CD4-positive, alpha-beta T cell treated with Interleukin-1 beta for 1 hour (primary cell): ENCODE measurements at places on chromosomes 16 and 17.

DNA sequence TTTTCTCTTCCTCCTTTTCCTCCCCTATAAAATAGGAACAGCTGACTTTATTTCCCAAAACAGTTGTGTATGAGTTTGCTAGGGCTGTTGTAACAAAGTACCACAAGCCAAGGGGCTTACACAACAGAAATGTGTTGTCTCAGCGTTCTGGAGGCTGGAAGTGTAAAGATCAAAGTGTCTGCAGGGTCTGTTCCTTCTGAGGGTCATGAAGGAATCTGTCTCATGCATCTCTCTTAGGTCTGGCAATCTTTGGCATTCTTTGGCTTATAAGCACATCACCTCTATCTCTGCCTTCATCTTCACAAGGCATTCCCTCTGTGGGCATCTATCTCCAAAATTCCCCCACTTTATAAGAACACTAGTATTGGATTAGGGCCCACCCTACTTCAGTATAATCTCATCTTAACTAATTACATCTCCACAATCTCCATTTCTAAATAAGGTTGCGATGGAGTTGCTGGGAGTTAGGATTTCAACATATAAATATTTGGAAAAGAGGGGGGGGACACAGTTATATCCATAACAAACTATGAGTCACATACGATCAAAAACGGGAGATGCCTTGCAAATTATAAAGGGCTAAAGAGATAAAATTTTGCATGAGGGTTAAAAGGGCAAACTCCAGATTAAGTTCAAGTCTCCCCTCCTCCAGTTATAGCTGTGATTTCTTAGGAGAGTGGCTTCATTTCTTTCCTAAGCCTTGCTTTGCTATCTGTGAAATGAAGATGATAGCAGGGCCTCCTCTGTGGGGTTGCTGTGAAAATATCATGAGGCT, 109.7 kb downstream of the VAT1L start:
- no peak for DNase-seq

GRCh38 chr16:88976366-88977017, 515 bp downstream of the CBFA2T3 start:
- no peak for DNase-seq

DNA sequence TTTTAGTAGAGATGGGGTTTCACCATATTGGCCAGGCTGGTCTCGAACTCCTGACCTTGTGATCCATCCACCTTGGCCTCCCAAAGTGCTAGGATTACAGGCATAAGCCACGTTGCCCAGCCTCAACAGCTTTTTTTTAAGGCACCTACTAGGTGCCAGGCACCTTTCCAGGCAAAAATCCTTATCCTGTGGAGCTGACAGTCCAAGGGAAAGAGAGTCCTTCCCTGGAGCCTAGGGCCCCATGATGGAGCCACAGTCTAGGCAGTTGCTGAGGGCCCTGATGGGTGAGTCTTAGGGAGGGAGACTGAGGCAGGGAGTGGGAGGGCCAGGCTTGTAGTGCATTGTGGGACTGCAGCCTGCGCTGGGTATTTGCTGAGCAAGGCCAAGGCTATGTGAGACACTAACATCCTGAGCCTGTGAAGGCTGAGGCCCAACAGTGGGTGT, 79.6 kb upstream of the TOB1 start:
- DNase-seq: no peak

GRCh38 chr17:29216856-29217255, 29.8 kb upstream of the CRYBA1 start:
- DNase-seq: no peak

DNA sequence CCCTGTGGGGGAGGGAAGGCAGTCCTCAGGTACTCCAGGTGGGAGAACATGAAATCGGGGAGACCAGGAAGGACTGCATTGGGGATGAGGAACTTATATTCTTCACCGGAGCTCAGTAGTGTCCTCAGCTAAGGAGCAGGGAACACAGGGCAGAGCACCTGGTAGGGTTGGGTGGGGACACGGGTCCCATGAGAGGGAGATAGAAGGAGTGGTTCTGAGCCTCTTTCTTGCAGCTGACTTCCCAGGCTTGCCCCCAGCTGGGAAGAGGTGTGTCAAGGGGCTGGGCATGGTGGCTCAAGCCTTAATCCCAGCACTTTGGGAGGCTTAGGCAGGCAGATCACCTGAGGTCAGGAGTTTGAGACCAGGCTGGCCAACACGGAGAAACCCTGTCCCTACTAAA, 2.1 kb downstream of the FHOD1 start:
- DNase-seq: no peak

GRCh38 chr17:17719966-17720543, 38.8 kb downstream of the RAI1 start:
- DNase-seq: no peak

DNA sequence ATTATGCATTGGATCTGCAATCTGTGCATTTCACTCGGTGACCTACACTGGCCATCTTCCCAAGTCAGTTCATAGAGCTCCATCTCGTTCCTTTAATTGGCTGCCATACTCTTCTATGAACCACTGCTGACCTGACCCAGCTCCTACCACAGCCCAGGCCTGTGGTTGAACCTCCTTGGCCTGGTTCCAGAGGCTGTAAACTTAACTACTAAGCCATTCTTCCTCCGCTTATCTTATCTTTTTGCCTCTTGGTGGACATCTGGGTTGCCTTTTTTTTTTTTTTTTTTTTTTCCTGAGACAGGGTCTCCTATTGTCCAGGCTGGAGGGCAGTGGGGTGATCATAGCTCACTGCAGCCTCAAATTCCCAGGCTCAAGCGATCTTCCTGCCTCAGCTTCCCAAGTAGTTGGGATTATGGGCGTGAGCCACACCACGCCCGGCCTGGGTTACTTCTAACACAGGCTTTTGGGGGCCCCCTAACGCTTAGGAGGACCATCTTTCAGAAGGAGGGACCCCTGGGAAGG, 18.3 kb downstream of the COQ7 start:
- no peak for DNase-seq

- DNase-seq: no peak
These were observed 10.0 kb downstream of the POLDIP2 start for GRCh38 chr17:28347261-28347891.

GRCh38 chr16:51181503-51181811, 30.4 kb upstream of the SALL1 start:
- DNase-seq: no peak

DNA sequence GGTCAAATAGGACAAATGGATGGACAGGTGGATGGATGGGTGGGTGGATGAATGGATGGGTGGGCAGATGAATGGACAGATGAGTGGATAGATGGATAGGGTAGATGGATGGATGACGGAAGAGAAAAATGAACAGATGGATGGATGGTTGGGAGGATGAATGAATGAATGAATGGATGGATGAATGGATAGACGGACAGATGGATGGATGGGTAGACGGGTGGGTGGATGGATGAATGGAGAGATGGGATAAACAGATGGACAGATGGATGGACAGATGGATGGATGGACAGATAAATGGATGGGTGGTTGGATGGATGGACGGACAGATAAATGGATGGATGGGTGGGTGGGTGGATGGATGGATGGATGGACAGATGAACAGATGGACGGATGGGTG, 232.8 kb downstream of the GRIN2A start:
- no peak for DNase-seq

GRCh38 chr17:57697891-57698711, 47.0 kb downstream of the CCDC182 start:
- no peak for DNase-seq

DNA sequence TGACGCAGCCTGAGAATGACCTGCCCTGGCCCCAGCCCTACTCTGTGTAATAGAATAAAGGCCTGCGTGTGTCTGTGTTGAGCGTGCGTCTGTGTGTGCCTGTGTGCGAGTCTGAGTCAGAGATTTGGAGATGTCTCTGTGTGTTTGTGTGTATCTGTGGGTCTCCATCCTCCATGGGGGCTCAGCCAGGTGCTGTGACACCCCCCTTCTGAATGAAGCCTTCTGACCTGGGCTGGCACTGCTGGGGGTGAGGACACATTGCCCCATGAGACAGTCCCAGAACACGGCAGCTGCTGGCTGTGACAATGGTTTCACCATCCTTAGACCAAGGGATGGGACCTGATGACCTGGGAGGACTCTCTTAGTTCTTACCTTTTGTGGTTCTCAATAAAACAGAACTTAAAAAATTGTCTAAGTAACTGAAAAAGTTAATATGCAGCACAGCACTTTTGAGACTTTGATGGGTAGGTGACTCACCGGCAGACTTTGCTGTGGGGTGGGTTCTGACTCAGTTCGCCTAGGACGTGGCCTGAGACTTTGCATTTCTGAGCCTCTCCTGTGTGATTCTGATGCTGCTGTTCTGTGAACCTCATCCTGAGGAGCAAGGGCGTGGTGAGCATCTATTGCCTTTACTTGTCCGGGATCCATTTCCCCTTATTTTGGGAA, 5.7 kb downstream of the LAT start:
- no peak for DNase-seq
